H1 (cell line): ENCODE measurements at places on chromosomes 11 and 22.

DNA sequence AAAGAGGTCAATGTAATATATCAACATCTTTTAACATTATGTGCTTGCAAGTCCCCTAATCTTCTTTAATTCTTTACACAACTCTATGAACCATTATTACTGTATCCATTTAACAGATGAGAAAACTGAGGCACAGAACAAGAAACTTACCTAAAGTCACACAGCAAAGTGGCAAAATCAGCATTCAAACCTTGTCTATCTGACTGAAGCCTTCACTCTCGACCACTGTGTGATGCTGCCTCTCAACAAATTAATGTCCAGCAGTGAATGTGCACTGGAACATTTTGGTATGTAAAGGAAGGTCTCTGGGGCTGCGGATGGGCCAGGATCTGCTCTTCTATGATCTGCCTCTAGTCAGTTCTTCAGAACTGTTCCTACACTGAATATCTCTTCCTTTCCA is 42.1 kb downstream of the PRCP start:
- no peak for DNase-seq

DNA sequence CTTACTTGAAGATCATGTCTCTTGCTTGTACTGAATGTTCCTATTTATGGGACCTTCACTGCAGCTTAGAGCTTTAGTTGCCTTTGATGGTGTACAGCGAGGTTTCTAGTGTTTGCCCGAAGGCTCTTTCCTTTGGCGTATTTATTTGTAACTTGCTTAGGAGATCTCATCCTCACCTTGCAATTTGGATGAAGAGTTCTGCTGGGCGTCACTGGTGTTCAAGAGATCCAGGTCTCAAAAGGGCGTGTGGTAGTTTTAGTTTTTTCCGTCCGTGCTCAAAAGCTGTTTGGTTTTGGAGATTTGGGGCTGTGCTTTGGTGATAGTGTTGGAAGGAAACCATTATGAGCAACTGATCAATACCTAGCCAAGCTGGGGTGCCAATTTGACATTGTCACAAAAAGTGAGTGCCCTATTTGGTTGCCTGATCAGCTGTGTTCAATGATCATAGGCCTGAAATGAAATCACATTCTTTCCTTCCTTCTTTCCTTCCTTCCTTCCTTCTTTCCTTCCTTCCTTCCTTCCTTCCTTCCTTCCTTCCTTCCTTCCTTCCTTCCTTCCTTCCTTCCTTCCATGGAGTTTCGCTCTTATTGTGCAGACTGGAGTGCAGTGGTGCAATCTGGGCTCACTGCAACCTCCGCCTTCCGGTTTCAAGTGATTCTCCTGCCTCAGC is 69.7 kb upstream of the GRAMD1B start:
- no peak for DNase-seq

DNA sequence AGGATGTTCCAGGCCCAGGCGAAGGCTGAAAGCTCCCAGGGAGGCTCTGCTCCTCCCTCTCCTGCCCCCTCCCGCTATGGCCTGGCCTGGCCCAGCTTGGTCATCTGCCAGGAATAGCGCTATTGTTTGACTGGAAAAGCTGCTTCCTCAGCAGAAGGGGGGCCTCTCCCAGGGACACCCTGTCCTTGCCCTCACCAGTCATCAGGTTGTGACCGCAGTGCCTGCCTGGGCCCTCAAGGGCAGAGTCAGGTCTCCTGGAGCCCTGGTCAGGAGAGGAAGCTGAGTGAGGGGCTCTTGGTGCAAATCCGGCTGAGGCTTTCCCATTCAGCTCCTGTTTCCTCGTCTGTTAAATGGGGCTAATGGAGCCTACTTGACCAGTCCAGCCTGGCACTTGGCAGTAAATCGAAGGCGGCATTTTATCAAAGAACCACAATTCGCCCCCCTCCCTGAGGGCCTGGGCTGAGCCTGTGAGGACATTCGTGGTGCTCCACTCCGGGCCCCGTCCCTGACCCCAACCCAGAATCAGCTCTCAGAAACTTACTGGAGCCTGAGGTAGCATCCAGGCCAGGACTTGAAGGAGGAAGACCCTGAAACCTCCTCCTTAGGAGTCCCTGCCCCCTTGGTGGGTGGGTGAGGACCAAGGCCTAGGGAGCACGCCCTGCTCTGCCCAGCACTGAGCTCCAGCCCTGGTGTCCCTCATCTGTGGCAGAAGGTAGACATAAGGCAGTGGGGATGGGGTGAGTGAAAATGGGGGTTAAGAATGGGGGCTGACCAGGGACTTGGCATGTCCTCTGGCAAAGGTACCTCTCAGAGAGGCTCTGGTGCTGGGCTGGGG is 2.0 kb upstream of the CASTOR1 start:
- no peak for DNase-seq

DNA sequence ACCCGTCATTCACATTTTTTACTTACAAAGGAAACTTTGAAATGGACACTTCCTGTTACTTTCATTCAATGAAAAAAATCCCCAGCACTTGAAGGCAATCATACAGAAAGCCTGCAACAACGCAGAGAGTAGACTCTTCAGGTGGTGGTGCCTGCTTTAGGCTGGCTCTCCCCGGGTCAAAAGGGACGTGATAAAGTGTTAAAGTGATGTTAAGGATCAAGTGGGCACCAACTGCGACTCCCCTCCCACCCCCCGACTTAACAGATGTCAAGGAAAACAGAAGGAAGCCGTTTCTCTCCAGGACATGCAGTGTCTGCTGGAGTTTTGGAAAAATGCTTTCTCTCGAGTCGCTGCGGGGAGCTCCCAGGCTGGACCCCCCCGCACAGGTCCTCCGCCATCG is 414 bp upstream of the PNPLA3 start:
- DNase-seq: peak; percentile 56

DNA sequence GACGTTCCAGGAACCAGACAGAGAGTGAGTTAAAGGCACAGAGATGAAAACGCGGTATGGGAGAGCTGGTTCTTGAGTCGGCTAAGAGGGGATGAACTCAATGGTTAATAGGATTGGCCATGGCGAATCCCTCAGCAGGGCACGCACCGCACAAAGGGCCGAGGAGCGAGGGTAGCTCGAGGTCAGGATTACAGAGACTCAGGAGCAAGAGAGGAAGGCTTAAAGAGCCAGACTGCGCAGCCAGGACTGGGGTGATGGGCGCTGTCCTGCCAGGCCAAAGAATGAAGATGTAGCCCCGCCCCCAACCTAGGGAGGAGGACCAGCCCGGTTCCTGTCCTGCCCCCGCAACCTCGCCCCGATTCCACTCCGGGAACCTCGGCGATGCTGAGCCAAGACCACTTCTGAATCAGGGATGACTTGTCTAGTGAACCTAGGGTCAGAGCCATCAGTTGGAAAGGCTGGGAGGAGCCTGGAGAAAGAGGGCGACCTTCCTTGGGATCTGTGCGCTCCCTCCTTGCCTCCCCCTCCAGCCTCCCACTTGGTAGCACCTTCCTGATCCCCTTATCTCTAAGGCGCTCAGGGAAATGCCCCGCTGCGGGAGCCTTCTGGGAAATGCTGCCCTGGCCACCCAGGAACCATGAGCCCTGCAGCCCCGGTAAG is at the start of gene PLEKHB1:
Gene PLEKHB1 (plus strand): TSS at position 610 of the 660 bp plus-strand sequence. CDS start 28 bp downstream, at position 638.
- DNase-seq: no peak
